ENCODE measurements at places on chromosomes 13 and 19. TPM values are rescaled to one million over a fixed set of nuclear protein-coding genes. Genes with fewer than 3 reads are reported as not detected.
A peak's percentile ranks its signal among the peaks of the same experiment; 100 is the strongest.

DNA sequence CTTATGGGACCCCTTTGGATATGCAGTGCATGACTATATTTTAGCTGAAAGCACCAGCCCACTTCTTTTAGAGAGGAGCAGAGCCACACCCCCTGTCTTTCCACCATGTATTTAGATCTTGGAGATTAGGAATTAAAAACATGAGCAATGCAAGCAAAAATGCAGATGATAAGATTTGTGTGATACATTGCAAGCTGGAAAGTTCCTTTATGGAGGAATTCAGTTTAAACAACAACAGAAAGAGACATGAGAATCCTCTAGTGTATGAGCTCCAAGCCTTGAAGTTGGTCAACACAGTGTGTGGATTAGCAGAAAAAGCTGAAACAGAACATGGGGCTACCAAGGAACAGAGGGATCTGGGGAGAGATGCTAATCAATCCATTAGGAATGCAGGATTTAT, 529.8 kb upstream of the NBEA start:
- H3K4me1 ChIP-seq: no peaks in the 10 kb centered on the region
- no peak overlapping the region for H3K4me3 ChIP-seq
- DNase-seq: no peak
- no peaks in the 10 kb centered on the region for H3K36me3 ChIP-seq

GRCh38 chr19:5037936-5038335, 69.0 kb downstream of the KDM4B start:
- no peaks in the 10 kb centered on the region for H3K4me1 ChIP-seq
- DNase-seq: no peak
- no peak overlapping the region for H3K27ac ChIP-seq
- H3K27me3 ChIP-seq: no peaks in the 10 kb centered on the region
- H3K36me3 ChIP-seq: peaks cover 4% of the 10 kb centered on the region
- no peak overlapping the region for H3K4me3 ChIP-seq

- H3K36me3 ChIP-seq: no peaks in the 10 kb centered on the region
- H3K27ac ChIP-seq: no peak overlapping the region
- no peak overlapping the region for H3K4me3 ChIP-seq
- DNase-seq: no peak
- no peaks in the 10 kb centered on the region for H3K4me1 ChIP-seq
Observed at GRCh38 chr13:101846249-101846648, 393.8 kb downstream of the ITGBL1 start.

DNA sequence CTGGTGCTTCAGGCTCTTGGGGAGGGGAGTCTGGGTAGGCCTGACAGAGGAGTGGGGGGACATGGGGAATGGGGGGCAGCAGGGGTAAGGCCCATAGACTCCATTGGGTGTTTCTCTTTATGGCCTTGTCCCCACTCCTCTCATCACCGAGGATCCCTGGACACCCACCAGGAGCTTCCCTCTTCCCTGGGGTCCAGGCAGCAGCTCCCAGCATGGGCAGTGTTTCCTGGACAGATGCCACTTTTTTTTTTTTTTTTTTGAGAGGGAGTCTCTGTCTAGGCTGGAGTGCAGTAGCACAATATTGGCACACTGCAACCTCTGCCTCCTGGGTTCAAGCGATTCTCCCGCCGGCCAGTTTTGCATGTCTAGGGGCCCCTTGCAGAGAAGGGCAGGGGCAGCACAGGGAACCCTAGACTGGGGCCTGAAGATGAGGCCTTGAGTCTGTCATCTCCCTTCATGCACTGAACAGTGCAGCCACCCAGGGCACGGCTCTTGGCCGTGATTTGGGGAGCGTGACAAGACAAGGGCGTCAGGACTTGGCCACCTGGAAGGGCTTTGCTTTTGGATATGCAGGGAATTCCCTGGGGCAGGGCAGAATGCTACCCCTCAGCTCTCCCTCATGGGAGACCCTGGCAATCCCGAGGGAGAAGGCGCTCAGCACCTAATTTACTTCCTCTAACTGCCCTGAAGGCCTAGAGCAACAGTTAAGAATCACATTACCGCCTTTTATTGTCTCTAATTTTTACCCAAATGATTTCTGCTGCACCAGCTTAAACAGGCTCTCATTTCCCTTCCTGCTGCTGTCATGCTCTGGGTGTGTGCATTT, 213.9 kb upstream of the ZNF536 start:
- peaks cover 1% of the 10 kb centered on the region for H3K27me3 ChIP-seq
- no peaks in the 10 kb centered on the region for H3K4me1 ChIP-seq
- H3K4me3 ChIP-seq: no peak overlapping the region
- no peaks in the 10 kb centered on the region for H3K36me3 ChIP-seq

DNA sequence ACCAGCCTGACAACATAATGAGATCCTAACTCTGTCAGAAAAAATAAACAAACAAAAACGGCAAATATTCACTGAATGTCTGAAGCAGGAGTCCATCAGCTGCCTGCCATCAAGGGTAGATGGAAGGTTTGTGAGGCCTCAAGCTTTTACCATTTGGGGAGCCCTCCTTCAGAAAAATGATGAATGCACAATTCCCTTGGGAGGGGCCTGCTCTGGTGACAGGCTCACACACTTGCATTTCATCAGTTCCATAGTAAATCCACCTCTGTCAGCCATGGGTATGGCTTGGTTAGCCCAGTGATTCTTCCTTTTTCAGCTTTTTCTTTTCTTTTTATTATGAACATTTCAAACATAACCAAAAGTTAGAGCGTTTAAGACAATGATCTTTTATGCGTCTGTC, 26.3 kb upstream of the KATNAL1 start:
- peaks cover 6% of the 10 kb centered on the region for H3K36me3 ChIP-seq
- DNase-seq: no peak
- peaks cover 18% of the 10 kb centered on the region for H3K4me1 ChIP-seq

DNA sequence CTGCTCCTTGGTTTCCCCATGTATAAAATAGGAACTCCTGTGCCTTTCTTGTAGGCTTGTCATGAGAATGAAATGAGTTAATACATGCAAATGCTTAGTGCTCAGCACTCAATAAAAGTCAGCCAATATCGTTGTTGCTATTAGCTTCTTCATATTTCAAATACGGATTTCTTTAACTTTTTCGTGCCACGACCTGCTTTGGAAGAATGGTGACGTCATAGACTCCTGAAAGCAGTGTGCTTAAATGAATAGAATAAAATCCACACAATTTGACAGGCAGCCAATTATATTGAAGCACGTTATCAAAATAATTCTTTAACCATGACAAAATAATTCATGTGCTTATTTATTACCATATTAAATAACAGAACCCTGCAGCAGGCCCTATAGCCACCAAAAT, 26.6 kb upstream of the CDC16 start:
- H3K27me3 ChIP-seq: peaks cover 12% of the 10 kb centered on the region
- no peak overlapping the region for H3K27ac ChIP-seq
- H3K36me3 ChIP-seq: peaks cover 8% of the 10 kb centered on the region
- H3K4me1 ChIP-seq: peaks cover 23% of the 10 kb centered on the region

- peaks cover 17% of the 10 kb centered on the region for H3K36me3 ChIP-seq
- DNase-seq: peak; percentile 55
- H3K27ac ChIP-seq: peak within 1 kb of the TSS; percentile 95
- peaks cover 6% of the 10 kb centered on the region for H3K27me3 ChIP-seq
- H3K4me3 ChIP-seq: peak within 1 kb of the TSS; percentile 90
Observed at GRCh38 chr19:11887611-11888531, at the start of gene ZNF69. Gene ZNF69 (plus strand): TSS chr19:11887782. CDS start chr19:11887924, 142 bp downstream.

DNA sequence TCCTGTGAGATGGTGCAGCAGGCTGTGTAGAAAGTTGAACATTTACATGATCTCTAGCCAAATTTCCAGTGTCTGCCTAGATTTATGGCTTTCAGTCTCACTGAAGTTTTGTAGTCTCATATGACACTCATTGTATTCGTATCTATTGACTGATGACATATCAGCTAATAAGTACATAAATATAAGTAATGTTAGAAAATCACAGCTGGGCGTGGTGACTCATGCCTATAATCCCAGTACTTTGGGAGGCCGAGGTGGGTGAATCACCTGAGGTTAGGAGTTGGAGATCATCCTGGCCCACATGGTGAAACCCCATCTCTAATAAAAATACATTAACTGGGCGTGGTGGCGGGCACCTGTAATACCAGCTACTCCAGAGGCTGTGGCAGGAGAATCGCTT, 54.7 kb upstream of the HTR2A start:
- no peak overlapping the region for H3K4me3 ChIP-seq
- H3K4me1 ChIP-seq: no peaks in the 10 kb centered on the region
- H3K36me3 ChIP-seq: no peaks in the 10 kb centered on the region

GRCh38 chr13:73224703-73225102, 165.9 kb downstream of the KLF5 start:
- H3K36me3 ChIP-seq: no peaks in the 10 kb centered on the region
- no peak overlapping the region for H3K4me3 ChIP-seq
- no peak overlapping the region for H3K27ac ChIP-seq
- peaks cover 44% of the 10 kb centered on the region for H3K4me1 ChIP-seq
- H3K27me3 ChIP-seq: peaks cover 4% of the 10 kb centered on the region

DNA sequence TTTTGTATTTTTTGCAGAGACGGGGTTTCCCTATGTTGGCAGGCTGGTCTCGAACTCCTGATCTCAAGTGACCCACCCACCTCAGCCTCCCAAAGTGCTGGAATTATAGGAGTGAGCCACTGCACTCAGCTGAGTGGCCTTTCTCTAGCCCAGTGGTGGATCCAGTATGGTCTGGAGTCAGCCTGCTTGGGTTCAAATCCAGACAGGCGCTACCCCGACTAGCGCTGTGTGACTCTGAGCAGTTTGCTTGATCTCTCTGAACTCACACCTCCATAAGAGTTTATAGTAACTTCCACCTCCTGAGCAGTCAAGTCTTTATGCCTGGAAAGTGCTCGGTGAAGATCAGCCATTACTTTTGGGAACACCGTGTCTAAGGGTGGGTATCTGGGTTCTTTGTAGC, 10.4 kb downstream of the S1PR2 start:
- peaks cover 3% of the 10 kb centered on the region for H3K4me1 ChIP-seq
- H3K4me3 ChIP-seq: no peak overlapping the region
- DNase-seq: no peak

DNA sequence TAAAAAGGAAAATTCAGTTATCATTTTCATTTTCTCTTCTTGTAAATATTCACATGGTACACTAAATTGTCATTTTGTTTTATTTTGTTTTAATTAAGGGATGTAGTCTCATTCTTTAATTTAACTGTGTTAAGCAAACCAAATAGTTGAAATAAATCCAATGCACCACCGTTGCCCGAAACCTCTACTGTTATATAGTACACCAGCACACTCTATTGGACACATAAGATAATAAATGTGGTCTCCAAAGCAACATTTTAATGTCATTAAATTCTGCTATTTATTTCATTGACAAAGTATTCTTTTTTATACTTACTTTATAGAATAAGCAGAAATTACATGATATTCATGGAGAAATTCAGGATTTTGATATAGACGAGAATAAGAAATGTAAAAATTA, 156.4 kb upstream of the FREM2 start:
- H3K4me1 ChIP-seq: no peaks in the 10 kb centered on the region
- no peak overlapping the region for H3K4me3 ChIP-seq
- H3K36me3 ChIP-seq: no peaks in the 10 kb centered on the region
- peaks cover 4% of the 10 kb centered on the region for H3K27me3 ChIP-seq
- DNase-seq: no peak

DNA sequence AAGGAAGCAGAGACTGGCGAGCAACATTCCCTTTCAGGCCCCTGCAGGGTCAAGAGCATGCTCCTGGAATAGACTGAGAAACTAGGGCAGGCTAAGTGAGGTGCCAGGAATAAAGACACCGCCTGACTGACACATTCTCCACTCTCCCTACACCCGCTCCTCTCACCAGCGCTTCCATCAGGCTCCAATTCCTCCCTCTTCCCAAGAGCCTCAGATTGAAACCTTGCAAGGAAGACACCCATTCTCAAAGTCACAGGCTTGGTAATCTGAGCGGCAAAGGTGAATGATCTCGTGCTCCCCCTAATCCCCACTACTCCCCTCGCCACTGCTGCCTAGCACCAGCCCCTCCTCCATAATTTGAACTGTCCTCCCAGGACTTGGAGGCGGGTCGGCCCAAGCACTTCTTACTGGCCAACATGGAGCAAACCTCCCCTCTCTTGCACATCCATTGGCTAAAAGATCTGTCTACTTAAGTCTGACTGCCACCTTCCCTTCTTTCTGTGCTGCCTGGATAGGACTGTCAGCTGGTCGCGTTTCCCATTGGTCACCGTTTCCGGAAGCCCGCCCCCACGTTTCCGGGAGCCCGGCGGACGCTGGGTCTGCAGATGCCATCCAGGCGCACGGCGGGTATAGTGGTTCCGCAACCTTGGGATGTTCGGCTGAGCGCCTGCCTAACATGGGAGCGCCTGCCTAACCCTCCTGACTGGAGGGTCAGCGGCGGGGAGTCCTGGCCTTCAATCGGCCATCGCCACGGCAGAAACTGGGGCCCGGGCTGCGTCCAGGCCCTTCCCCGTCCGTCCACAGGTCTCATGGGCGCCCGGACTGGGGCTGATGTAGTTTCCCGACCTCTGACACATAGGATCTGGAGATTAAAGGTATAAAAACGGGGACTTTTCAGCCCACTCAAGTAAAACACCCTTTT, 33.6 kb downstream of the ZNF383 start:
- H3K36me3 ChIP-seq: peaks cover 16% of the 10 kb centered on the region
- peak; percentile 57 for DNase-seq
- H3K27me3 ChIP-seq: no peaks in the 10 kb centered on the region

- no peak overlapping the region for H3K4me3 ChIP-seq
- H3K4me1 ChIP-seq: peaks cover 34% of the 10 kb centered on the region
- no peak for DNase-seq
- H3K36me3 ChIP-seq: no peaks in the 10 kb centered on the region
- no peaks in the 10 kb centered on the region for H3K27me3 ChIP-seq
Observed at GRCh38 chr19:16067205-16067938, 8.9 kb upstream of the TPM4 start.

GRCh38 chr13:43346427-43346826, 323.0 kb downstream of the DNAJC15 start:
- peaks cover 34% of the 10 kb centered on the region for H3K27me3 ChIP-seq
- no peaks in the 10 kb centered on the region for H3K4me1 ChIP-seq
- no peak overlapping the region for H3K27ac ChIP-seq
- H3K36me3 ChIP-seq: no peaks in the 10 kb centered on the region

GRCh38 chr13:50122455-50122854, 107.2 kb downstream of the KCNRG start:
- peaks cover 27% of the 10 kb centered on the region for H3K36me3 ChIP-seq
- H3K4me3 ChIP-seq: no peak overlapping the region
- H3K4me1 ChIP-seq: peaks cover 35% of the 10 kb centered on the region
- DNase-seq: no peak
- no peak overlapping the region for H3K27ac ChIP-seq

DNA sequence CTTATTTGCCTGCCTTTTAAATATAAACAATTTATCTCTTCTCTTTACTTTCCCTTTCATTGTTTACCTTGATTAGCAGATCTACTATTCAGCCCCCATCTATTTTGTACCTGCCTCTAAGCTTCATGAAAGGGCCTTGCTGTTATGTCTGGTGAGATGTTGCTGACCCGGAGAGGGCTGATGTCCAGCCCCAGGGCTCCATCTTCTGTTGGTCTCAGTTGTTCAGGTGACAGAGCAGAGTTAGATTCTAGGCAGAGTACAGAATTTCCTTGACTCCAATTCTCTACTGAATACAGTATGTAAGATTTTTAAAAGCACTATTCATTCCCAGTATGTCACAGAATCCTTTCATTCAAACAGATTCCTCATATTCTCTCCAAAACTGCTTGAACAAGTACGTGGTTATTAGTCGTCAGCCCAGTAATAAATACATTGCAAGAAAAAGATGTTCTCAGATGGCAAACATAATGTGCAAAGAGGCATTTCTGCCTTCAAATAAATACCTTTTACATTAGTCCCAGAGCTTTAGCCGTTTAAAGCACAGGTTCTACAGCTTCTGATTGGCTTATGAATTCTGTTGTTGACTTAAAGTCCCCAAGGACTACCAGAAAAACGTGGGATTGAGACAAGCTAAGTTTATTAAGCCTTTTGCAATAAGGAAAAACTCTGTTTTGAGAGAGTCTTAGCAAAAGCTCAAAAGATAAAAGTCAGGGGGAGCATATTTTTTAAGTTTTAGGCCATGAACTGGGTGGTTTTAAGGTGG, 159.1 kb downstream of the GPC5 start:
- no peak for DNase-seq
- H3K4me1 ChIP-seq: no peaks in the 10 kb centered on the region
- no peaks in the 10 kb centered on the region for H3K36me3 ChIP-seq
- H3K27me3 ChIP-seq: no peaks in the 10 kb centered on the region
- H3K27ac ChIP-seq: no peak overlapping the region
- H3K4me3 ChIP-seq: no peak overlapping the region

The PDCD5 gene
- total RNA-seq: 131 TPM

The TMEM145 gene
- total RNA-seq: not detected

Data from activated CD4-positive, alpha-beta T cell treated with anti-CD3 and anti-CD28 coated beads, Interleukin-2, amount 10 ng/mL, durations not matched to agents 7 days and 5 days (primary cell).